ENCODE measurements at places on chromosomes 12 and 14.

DNA sequence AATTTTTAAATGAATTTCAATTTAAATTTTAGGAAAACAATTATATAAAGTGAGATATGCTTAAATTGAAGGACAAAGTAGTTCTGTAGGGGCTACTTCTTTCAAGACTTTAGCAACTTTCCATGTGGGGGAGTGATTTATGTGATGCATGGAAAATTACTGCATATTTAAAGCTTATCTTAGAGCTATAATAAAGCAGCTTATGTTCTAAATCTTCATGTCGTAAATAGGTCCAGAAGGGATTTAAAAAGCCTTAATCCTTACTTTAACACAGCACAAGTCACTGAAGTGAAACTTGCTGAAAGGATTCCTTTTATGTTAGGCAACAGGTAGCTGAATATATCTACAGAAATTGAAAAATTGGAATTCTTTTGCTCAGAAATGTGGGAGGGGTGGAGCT, 340.4 kb downstream of the NAV3 start:
- no peak for DNase-seq

- no peak for DNase-seq
These were observed 87.0 kb downstream of the SAMD4A start for GRCh38 chr14:54653712-54654469.

GRCh38 chr12:40405419-40405818, 180.6 kb downstream of the LRRK2 start:
- DNase-seq: no peak

GRCh38 chr12:53602176-53602864, 23.9 kb downstream of the ATF7 start:
- no peak for DNase-seq

DNA sequence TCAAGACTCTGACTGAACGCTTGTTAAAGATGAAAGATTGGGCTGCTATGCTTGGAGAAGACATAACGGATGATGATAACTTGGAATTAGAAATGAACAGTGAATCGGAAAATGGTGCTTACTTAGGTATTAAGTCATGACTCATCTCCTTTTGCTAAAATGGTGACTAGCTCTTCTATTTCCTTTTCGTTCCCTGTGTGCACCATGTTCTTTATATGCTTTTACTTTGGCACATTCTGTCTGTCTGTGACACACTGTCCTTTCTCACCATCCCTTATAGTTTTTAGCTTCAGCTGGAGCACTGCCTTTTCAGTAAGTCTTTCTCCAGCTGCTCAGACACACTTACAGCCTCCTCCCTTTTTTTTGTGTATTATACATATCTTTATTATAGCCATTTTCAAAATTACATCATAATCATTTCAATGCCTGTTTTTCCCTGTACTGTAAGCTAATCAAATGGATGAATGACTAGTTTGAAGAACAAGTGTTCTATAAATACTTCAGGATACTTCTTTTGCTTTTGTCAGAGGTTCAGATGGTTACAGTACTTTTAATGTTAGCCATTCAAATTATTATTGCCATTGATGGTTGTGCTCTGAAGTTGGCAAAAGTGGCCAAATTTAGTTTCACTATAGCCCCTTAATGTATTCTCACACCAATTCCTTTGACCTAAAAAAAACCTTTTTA, 68.6 kb downstream of the MIA2 start:
- DNase-seq: no peak

DNA sequence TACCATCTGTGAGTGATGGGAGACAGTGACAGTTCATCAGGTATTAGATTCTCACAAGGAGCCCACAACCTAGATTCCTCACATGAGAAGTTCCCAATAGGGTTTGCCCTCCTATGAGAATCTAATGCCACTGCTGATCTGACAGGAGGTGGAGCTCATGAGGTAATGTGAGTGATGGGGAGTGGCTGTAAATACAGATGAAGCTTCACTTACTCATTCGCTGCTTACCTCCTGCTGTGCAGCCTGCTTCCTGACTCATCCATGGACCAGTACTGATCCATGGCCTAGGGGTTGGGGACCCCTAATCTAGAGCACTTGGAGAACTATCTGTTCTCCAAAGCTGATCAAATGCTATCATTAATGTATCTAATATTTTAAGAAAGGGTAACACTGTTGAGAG, 17.7 kb downstream of the CLEC2D start:
- no peak for DNase-seq

GRCh38 chr12:61487728-61488127, 772.5 kb upstream of the USP15 start:
- no peak for DNase-seq

- DNase-seq: no peak
These were observed 1.3 kb downstream of the ATP2A2 start for GRCh38 chr12:110282300-110282860.

DNA sequence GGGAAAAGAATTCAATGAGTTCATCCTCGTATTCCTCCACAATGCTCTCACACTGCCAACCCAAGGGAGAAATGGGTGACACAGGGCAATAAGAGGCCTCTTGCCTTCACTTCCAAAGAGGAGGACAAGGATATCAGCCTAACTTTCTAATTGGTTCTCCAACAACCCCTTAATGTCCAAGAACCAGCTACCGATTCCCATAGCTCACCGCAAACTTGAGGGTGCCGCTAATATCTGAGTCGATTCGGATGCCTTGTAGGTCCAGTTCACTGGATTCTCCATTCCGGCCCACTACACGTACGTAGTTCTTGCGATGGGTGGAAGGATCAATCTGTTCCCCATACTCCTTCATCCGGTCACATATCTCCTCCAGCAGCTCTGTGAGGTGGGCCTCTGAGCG, 4.8 kb downstream of the CNPY2 start:
- DNase-seq: no peak

DNA sequence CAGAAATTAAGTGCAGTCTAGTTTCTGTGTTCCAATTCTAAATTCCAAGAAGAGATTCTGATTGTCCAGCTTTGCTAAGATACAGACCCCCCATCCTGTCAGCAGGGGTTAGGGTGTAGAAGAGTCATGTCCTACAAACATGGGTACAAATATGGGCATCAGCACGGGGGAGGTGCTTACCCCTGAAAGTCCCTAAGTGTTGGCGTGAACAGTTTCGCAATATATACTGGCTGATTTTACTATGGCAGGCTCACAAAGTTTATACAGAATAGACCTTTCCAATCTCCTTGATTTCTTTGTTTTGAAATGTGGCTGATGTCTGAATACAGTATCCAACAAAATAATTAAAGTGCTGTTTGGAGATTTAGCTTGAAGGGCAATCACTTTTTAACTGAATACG, 71.6 kb upstream of the PPM1H start:
- no peak for DNase-seq

GRCh38 chr12:92143258-92143657, 2.4 kb downstream of the BTG1 start:
- DNase-seq: no peak

DNA sequence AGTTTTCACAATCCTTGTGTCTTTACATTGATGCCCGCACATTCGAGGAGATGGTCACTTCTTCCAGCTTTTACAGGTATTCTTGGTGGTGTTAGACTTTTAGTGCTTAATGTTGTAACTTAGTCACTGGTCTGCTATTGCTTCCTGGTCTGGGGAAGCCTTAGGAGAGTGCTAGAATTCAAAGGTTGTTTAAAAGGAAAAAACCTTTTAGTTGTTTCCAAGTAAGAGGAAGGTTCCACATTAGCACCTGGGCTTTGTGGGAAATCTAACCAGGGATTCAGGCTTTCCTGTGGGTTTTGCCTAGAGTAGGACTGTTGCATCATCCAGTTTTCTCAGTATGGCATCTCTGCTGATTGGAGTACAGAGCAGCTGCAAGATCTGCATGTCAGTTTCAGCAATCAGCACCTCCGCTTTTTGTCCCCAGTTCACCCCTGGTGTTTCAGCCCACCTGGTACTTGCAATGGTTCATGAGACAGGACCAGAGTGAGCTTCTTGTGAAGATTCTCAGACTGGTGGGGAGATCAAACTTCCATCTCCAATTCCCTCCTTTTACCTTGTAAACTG, 44.0 kb upstream of the PLBD1 start:
- DNase-seq: no peak

GRCh38 chr14:75182821-75183220, 6.4 kb upstream of the TMED10 start:
- DNase-seq: no peak

DNA sequence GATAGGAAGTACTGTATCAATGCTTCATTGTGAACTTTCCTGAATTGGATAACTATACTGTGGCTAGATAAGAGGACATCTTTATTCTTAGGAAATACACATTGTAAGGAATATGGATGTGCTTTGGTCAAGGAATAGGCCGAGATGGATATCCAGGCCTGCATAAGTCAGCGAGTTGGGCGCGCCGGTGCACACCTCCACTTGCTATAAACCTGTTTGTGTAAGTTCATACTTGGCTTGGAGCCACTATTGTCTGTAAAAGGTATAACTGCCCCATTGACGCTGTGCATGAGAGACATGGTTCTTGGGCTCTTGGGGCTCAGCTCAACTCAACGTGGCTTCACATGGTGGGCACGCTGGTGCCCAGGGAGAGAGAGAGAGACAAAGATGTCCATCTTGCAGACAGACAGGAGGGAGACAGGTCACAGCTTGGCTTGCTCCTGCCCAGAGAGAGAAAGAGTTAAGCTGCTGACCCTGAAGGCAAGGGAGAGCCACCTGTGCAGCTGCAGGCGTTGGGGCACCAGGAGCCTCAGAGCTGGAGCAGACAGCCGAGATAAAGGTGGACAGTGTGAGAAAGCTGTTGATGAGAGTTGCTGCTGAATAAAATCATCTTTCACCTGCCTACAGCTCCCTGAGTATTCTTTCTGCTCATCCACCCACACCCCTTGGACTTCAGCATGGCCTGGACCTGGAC, 34.1 kb upstream of the COCH start:
- no peak for DNase-seq

DNA sequence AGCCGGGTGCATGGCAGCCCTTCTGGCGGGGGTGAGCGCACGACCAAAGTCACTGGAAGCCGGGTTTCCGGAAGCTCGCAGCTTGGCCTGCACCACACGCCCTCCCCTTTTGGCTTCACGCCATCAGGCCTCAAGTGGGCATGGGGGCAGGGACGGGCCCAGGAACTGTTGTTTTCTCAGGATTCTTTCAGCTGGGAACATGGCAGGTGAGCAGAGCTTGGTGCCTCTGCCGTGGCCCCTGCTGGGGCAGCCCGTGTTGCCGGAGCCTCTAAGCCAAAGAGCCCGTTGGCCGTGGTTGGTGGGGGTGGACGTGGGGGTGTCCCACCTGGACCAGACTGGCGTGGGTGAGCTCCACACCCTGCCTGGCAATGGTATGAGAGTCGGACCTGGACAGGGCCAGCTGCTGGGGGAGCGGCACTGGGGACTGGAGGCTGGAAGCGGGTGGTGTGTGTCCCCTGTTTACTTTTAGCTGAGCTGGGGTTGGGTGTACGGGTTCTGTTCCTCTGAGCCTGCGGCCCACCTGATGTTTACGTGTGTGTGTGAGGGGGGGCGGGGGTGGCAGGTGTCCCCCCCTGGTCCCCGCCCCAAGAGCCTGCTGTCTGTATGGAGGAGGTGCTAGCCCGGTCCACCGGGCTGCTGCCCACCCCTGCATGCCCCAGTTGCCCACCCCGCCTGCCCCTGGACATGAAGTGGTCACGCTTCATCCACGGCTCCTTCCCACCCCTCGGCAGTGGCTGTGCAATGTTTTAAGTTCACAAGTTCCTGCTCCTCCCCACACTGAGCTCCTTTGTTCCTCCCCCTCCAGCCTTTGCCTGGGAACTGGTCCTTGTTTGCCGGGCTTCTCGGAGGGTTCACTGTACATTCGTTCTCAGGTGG, 28.7 kb upstream of the PLD4 start:
- DNase-seq: no peak

DNA sequence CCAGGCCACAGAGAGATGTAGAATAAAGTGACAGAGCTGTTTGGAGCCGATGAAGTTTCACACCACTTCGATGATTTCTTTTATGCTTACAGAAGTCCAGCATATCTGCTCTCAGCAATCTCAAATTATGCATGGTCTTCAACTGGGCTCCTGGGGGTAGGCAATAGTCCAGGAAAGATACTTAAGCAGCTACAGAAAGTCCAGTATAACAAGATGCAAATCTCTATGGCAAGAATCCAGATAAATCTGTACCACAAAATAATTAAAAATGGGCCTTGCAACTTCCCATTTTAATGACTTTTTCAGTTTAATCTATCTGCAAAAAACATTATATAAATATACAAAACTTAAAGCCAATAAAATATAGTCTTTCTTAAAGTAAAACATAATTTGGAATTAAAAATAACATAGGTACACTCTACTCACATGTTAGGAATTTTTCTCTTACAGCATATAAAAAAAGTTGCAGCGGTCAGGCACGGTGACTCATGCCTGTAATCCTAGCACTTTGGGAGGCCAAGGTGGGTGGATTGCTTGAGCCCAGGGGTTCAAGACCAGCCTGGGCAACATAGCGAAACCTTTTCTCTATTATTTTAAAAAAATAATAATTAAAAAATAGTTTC, 20.5 kb upstream of the RAD51AP1 start:
- DNase-seq: no peak

GRCh38 chr12:111596985-111597830, 1.9 kb downstream of the ATXN2 start:
- DNase-seq: no peak

- DNase-seq: no peak
These were observed 39.5 kb upstream of the NT5DC3 start for GRCh38 chr12:103880299-103881142.
